ENCODE measurements at places on chromosomes 7 and 10.

- no peak for DNase-seq
Measured at GRCh38 chr7:68246189-68246633, 1249.6 kb downstream of the TYW1 start.

DNA sequence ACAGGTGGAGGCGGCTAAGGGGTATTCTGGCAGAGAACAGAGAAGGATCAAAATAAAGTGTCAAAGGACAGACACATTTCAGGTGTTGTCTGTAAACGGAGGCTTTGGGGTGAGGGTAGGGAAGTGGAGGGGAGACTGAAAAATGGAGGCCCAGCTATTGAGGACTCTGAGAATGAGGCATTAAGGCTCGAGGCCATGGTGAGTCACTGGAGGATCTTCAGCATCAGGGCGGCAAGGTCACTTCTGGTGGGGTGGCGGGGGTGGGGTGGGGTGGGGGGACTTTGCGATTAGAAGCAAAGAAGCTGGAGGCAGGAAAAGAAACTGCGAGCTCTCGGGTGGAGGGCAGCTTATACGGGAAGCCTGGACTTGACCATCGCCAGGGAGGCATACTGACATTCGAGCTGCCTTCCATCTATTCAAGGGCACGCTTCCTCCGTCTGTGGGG, 58.4 kb upstream of the PCGF5 start:
- no peak for DNase-seq

- no peak for DNase-seq
Measured at GRCh38 chr10:45052700-45053099, 52.0 kb downstream of the ZNF22 start.

DNA sequence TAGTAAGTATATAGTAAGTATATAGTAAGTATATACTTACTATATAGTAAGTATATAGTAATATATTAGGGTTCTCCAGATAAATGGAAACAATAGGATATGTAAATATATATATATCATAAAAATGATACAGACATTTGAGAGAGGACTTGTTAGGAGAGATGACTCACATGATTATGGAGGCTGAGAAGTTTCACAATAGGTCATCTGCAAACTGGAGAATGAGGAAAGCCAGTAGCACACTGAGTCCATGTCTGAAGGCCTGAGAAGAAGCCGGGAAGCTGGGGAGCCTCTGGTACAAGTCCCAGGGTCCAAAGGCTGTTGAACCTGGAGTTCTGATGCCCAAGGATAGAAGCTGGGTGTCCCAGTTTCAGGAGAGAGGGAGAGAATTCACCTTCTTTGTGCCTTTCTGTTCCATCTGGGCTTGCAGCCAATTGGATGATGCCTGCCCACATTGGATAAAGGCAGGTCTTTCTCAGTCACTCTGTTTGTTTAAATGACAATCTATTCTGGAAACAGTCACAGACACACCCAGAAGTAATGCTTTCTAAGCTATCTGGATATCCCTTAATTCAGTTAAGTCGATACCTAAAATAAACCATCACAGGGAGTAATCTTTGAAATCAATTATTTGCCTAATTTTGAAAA, 205.5 kb upstream of the CDC14C start:
- DNase-seq: no peak

DNA sequence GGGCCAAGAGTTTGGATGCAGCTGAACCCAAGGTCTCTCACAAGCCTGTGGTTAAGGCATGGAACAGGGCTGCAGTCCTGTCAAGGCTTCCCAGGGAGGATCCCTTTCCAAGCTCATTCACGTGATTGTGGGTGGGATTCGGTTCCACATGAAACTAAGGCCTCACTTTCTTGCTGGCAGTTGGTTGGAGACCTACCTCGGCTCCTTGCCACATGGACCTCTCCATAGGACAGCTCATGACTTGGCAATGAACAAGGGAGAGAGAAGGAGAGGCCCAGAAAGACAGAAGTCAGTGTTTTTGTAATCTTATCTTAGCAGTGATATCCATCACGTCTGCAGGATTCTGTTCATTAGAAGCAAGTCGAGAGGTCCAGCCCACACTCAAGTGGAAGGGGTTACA, 583.8 kb downstream of the LRMDA start:
- DNase-seq: no peak

DNA sequence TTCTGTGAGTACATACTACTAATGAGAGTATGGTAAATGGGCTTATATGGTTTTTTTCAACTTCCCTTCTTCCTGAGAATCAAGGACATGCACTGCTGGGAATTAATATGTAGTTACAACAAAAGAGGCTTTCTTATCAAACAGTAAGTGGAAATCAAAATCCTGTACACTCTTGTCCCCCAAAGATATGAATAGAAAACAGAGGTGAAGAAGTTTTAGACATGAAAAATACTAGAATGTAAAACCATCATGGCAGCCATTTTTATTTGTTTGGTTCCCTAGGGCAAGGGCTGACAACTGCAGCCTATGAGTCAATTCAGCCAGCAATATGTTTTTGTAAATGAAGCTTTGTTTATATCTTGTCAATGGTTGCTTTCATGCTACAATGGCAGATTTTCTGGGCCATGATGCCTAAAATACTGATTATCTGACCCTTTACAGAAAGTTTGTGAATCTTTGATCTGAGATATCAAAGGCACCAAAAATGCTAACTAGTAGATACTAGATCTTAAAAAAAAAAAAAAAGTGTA, 422.4 kb downstream of the PARD3 start:
- no peak for DNase-seq

DNA sequence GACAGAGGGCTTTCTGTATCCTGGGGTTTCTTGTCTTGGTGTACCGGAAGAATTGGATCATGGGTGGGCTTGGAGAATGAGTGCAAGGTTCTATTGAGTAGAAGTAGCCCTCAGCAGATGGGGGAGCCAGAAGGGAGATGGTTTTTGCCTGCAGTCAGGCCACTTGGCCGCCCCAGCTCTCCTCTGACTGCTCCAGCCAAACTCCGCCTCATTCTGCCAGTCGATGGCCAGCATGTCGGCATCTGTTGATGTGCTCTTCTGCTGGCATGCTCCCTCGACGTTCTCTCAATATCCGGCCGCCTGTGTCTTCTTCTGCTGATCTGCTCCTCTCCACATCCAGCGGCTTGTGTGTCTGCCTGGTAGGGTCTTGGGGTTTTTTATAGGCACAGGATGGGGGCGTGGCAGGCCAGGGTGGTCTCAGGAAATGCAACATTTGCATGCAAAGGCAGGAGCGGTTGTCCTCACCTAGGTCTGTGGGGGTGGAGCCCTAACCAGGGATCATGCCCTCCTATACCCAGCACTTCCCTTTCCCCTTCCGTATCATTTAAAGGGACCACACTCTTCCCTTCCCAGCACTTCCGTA, 40.2 kb upstream of the TNS3 start:
- no peak for DNase-seq

DNA sequence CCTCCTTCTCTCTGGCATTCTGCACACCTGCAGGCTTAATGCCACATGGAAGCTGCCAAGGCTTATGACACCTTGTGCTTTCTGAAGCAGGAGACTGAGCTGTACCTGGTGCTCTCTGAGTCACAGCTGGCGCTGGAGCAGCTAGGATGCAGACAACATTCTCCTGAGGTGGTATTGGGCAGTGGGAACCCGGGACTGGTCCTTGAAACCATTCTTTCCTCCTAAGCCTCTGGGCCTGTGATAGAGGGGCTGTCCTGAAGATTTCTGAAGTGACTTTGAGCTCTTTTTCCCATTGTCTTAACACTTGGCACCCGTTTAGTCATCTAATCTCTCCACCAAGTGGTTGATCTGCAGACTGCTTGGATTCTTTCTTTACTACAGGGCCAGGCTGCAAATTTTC, 508.4 kb downstream of the TFEC start:
- no peak for DNase-seq

DNA sequence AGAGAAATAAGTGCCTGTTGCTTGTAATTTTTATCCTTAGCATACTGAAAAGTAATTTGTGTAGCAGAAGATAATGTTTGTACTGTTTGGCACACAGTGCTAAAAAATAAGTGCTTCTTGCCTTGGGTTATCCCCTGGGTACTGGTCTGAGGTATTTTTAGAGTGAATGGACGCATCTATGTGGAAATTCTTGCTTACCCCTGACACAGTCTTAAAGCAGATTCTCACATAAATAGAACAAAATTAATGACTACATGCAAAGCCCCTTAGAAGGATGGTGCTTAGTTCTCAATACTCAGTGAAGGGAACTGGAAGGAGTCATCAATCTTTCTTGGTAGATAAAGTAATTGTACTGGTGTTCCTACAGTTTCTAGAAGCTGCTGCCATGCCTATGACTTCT, 548.6 kb downstream of the ARL4A start:
- no peak for DNase-seq

- no peak for DNase-seq
Measured at GRCh38 chr7:155796381-155797261, 15.6 kb downstream of the SHH start.

- DNase-seq: no peak
Measured at GRCh38 chr10:26499426-26499825, 61.3 kb downstream of the APBB1IP start.

DNA sequence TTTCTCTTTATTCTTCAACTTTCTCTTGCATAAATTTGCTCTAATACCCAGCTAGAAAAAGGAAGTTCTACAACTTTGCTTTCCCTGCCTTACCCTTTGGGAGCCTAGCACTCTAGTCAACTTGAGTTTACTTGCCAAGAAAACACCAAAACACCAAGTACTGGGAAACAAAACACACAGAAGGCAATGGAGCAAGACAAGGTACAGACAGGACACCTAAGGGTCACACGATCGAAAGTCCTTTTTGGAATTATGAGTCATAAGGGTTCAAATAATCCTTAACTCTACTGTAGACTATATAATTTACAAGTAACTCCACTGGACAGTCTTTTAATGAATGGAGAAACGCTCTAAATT, 42.6 kb upstream of the ANAPC16 start:
- DNase-seq: no peak

- no peak for DNase-seq
Measured at GRCh38 chr7:28351450-28351849, 60.9 kb upstream of the CREB5 start.

- DNase-seq: no peak
Measured at GRCh38 chr10:101780187-101780817, 2.9 kb downstream of the NPM3 start.

DNA sequence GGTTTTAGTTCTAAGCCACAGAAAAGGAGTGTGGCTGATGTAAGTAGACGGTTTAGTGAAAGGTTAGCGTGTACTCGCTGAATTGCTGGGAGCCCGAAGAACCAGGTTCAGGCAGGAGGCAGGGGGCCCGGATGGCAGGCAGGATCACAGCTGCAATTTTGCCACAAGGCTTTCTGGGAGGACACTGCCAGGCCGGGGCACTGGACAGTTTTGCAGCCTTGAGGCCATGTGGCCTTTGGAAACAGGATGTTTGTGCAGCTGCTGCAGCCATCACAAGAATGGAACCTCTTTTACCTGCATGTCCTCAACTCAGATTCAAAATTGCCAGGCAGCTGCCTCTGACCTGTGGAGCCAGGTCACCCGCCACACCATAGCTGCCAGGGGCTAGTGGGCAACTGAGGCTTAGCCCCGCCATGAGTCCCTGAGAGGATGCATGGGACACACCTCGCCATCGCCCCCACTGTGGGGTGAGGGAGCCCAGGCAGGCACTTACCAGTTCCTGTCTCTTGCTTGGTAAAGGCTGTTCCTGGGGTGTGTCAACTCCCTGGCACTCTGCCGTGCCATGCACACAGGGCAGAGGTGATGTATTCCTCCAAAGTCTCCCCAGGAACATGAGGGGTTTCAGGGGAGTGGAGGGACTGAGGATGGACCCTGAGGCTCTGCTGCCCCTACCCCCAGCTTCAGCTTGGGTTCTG, 188.6 kb downstream of the RPS24 start:
- DNase-seq: no peak

DNA sequence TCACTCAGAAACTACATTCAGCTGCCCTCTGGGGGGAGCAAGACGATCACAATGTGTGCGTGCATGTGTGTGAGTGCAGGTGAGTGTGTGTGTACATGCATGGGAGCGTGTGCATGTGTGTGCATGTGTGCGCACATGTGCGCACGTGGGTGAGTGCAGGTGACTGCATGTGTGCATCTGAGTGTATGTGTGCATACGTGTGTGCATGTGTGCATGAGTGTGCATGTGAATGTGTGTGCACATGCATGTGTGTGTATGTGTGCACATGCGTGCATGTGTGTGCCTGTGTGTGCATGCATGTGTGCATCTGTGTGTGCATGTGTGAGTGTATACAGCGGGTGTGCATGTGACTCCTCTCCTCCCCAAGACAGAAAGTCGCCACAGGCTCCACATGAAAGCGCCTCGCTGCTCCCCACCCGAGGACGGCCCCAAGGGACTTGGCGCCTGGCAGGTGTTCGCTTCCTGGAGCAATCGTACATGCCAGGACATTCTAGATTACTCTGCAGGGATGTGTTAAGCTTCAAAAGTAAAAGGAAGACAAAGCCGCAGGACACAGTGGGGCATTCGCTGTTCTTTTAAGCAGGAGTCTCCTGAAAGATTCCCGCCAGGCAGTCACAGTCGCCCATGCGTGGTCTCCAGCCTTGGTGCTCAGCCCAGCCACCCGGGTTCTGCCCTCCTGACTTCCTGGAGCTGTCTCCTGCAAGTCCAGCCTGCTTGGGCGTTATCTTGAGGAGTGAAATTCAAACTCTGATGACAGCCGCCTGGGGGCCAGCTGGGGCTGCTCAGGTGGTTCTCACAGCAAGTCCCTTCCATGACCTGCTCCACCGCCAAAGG, 42.0 kb upstream of the ADGRA1 start:
- no peak for DNase-seq

DNA sequence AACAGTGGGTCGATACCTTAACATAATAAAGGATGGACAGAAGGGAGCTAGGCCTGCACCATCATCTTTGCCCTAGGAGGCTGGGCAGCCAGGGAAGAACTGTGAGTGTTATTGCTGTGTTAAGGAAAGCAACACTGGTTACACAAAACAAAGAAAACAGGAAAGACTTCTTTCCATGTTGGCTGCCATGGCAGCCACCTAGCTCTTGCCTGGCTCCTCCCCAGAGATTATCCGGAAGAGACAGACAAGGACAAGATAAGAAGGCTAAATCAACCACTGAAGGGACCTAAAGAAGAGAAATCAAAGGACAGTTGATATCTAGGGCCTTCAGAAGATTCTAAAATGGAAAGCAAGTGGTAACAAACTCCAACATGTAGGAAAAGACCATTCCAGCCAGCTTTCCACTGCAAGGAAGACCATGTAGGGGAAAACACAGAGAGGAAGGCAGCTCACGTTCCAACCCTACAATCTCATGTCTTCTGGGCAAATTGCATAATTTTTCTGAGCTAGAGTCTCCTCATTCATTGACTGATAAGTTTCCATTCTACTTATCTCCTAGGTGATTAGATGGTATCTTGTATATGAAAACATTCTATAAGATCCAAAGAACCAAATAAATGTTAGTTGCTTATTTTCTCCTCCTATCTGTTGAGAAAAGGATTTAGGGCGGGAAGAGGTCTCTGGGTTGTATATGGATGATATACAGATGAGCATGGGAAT, 51.2 kb downstream of the SP8 start:
- no peak for DNase-seq

GRCh38 chr7:158365267-158365666, 222.4 kb downstream of the PTPRN2 start:
- DNase-seq: no peak

GRCh38 chr7:138979226-138979979, 1.8 kb downstream of the KIAA1549 start:
- no peak for DNase-seq

- DNase-seq: no peak
Measured at GRCh38 chr10:14889318-14889717, 10.7 kb downstream of the SUV39H2 start.
